ENCODE measurements at places on chromosomes 2 and 18.

- no peak for DNase-seq
These were observed 163.5 kb downstream of the MC4R start for GRCh38 chr18:60209042-60209441.

DNA sequence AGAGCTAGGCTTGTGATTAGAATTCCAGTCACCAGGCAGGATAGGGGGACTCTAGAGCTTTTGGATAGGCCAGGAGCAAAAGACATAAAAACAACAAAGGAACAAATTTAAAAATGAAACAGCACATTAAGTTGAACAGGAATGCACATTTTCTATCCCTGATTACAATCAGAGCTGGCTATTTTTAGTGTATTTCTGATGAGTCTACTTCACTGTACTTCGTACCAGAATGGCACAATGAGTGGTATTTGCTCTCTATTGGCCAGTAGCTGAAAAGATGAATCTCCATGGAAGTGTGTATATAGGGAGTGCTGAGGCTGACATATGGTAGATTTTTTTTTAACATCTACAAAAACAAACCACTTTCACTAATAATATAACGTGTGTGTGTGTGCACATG is 34.2 kb upstream of the LRRTM1 start:
- no peak for DNase-seq

DNA sequence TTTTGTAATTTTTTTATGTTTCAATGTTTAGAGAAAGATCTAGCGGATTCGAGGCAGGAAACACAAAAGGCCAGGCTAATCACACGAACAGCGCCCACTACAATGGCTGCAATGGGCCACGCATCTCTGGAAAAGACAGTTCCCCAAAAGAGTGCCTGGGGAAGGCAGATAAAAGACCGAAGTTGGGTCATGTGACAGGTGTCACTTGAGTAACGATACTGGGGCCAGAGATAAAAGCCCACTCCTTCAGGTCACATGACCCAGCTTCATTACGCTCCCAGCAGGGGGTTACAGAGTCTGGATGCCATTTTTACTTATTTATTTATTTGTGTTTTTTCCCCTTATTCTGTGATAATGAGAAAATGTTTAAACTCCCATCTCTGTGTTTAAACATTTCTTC is 95.4 kb downstream of the CDK15 start:
- DNase-seq = no peak

DNA sequence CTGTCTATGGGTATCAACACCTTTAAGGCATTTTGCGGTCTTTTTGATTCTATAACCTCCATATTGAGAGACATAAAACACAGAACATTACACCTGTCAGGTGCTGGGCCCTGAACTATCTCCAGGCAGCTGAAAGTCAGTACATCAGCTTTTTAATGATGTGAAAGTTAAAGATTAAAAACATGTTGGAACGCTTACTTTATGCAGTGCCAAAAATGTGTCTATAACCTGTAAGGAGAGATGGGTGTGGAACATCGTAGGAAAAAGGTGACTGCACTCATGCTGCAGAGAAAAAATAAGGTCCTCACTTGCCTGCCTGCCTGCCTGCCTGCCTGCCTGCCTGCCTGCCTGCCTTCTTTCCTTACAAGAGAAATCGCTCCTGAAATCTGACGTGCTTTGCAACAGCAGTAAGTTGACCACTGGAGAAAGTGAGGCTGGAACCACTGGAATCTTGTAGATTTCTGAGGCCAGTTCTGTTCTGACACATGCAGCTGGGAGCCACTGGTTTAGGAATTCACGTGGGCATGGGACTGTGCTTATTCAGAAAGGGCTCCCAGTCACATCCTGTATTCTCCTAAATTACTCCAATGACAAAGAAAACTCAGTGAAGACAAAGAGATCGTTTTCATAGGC is 34.1 kb downstream of the BCL11A start:
- DNase-seq = no peak

- DNase-seq = no peak
These were observed 941 bp downstream of the ZAP70 start for GRCh38 chr2:97714084-97714949.

Measured in KG1 (cell line).